ENCODE measurements at places on chromosomes 7 and 10.

DNA sequence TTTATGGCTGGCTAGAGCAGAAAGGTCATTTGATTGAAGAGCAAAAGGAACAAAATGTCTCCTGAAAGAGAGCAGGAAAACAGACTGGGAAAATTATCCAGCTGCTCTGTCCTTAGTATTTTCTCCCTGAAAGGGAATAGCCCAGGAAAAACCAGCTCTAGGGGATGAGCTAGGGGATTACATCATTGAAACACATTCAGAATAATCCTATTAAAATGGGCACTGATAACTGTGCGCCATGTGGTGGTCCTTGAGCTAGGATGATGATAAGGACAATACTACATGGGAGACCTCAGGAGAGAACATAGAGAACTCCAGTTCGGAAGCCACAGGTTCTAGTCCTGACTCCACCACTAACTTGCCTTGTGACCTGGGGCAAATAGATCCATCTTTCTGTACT, 873.8 kb downstream of the TYW1 start:
- DNase-seq: no peak

DNA sequence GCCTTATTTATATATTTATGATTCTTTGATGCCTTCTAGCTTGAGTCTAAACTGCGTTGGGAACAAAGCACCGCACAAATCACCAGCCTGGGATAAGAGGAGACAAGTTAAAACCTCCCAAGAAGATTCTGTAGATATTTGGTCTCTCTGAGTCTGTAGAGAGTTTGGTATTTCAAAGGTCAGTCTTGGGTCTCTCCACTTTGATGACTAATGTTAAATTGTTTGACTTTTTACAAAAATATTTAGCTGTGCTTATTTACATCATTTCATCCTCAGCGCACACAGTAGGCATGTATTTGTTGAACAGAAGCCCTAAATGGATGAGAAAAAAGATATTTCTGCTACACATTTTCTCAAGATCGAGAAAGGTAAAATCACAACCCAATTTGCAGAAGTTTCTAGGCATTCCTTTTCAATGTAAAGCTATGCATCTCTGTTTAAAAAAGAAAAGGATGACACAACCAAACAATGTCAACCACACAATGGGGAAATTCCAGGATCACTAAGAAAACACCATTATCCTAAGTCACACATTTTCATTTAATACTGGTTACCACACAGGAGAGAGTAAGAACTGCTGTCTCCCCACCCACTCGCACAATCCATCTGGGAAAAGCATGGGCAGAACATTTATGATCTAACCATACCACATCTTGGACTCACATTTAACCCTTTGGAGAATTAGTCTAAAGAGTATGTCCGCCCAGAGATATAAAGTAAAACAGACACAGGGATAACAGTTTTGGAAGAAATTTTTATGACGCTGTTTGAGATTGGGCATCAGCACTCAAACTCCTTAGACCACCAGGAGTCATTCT, 4.4 kb downstream of the CDK6 start:
- DNase-seq: no peak

DNA sequence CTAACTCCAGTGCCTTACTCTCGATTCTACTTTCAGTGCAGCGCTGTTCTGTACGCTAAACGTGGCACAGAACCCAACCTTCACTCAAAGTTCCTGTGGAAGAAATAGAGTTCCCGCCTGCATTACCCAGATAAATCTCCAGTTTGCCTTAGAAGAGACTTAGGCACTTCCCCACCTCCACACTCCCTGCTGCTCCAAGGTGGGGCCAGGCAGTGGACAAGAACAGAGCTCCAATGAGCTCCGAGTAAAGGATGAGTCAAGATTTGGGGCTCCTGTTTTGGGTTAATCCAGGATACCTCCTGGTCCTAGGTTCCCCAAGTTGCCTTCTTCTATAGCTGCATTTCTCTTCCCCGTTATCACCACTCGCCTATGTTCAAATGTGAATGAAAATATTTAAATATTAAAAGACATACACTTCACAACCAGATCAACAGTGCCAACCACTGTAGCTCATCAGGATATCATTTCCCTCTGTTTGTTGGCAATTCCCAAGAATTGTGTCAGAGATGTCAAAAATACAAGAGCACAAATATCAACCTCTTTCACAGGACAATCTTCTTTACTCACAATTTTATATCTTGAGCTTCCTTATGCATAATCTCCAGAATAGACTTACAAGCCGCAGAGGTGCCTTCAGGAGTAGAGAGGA, 48.0 kb downstream of the MALSU1 start:
- no peak for DNase-seq

DNA sequence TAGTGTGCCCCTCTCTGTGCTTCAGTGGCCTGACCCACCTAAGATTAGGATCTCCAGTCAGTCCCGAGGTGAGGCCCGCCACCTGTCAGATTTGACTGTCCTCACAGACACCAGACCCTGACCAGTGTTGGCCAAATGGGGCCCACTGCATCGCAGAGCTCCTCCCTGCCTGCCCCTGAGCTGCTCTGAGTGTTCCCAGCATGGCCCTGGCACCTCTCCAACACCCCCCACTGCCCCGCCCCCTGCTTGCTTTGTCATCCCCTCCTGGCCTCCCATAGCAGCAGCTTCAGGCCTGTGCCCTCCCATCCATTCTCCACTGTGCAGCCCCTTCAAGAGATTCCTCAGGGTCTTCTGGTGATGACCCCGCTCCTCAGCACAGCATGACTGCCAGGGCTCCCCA, 67.6 kb downstream of the C10orf120 start:
- DNase-seq: peak; percentile 11

DNA sequence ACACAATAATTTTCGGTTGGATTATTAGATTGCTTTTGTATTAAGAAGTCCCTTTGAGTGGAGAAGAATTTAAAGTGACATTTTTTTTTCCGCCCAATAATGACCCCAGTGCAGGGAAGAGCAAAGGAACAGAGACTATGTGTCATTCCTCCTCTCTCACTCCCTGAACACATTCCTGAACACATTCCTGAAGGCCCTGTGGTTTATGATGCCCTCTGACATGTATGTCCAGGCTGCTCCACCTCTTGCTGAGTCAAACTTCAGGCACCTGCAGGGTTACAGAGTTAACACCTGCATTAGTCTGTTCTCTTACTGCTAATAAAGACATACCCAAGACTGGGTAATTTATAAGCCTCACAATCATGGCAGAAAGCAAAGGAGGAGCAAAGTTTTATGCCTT, 704.0 kb upstream of the LRRN3 start:
- no peak for DNase-seq

DNA sequence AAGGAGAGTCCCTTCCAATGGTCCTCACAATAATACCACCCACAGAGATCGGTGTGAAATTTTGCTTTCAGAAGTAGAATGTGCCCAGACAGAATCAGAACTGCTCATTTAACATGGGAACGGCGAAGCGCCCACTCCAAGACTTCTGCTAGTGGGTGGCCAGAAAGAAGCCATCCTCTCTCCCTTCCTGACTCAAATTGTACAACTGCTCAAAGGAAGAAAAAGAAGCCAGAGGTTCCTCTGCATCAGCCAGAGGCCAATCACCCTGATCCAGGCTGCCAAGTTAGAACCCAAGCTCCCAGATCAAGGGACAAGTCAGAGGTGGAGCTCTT, 23.3 kb downstream of the NUDCD3 start:
- no peak for DNase-seq
